Spleen (tissue), 13 donors: ENCODE measurements at places on chromosomes 6 and 20.

DNA sequence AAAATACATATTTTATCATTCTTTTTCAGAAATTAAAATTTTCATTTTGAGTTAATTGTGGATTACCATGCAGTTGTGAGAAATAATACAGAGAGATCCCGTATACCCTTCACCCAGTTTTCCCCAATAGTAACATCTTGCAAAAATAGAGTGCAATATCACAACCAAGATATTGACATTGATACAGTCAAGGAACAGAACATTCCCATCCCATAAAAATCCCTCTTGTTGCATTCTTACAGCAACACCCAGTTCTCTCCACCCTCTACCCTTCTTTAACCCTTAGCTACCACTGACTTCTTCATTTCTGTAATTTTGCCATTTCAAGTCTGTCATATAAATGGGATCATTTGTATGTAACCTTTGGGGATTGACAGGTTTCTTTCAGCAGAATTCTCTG lies 6.9 kb upstream of the AKAP12 start:
- DNase-seq, result no peak

- no peak for DNase-seq
Measured at GRCh38 chr6:79266051-79266450, 31.6 kb upstream of the HMGN3 start.

DNA sequence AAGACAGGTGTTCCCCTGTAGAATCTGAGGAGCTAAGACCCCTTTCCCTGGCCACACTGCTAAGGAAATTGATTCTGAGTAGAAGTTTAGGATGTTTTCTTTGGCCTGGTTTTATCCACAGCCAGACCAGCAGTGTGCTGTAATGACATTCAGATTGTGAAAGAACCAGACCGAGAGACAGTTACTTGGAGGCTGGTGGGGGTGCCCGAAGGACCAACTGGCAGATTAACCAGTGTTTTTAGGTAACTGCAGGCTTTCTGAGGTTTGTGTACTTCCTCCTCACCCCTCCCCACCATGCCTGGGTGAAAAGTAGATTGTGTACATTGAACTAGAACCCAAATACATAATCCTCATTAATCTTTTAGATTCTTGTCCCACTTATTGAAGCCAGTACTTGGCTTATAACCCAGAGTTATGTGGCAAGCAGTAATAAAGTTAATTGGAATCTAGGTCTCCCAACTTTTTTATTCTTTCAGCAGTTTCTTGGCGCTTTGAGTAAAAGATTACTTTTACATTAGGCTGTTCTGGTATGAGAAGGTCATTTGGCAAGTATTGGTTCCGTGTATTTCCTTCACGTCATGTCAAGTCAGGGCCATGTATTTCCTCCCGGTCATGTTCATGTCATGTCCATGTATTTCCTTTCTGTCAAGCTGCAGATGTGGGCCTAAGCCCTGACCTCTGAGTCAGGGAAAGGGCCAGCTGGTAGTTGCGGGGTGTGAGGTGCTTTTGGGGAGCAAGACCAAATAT lies 93.7 kb downstream of the TCP11 start:
- DNase-seq, result no peak

DNA sequence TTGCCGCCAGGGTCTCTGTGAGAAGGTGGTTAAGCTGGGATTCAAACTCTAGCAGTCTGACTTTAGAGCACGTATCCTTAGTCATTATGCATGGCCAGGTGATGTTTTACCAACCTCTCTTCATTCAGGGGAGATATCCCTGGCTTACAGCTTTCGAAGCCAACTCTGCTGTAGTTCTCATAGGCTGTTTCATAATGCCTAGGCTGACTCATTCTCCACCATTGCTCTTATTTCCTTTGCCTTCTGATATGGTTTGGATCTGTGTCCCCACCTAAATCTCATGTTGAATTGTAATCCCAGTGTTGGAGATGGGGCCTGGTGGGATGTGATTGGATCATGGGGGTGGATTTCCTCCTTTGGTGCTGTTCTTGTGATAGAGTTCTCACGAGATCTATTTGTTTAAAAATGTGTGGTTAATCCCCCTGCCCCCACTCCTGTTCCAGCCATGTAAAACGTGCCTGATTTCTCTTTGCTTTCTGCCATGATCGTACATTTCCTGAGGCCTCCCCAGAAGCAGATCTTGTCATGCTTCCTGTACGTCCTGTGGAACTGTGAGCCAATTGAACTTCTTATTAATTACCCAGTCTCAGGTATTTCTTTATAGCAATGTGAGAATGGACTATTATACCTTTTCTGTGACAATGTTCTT lies 94.6 kb upstream of the MAN1A1 start:
- DNase-seq, result no peak

- DNase-seq, result no peak
Measured at GRCh38 chr6:90095788-90096187, 200.9 kb downstream of the BACH2 start.

- no peak for DNase-seq
Measured at GRCh38 chr6:136921381-136921935, 643 bp upstream of the SLC35D3 start.

DNA sequence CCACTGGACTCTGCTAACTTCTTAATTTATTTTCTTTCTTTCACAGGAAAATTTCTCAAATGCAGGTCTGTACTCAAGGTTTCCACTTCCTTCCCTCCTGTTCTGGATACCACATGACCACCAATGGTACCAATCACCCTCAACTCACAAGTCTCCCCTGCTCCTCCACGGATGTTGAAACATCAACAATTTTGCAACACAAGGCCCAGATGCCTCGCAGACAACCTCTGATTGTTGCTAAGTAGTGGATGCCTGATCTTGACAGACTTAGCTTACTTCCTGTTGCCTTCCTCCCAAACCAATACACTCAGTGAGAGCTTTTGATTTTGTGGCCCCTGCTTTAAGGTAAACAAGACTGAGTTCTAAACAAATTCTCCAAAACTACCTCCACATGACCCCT lies 146.6 kb downstream of the FRK start:
- DNase-seq, result no peak

- DNase-seq, result peak; percentile 98
Measured at GRCh38 chr6:30721198-30722024, 1.3 kb downstream of the TUBB start.

- no peak for DNase-seq
Measured at GRCh38 chr6:136470044-136470443, 80.2 kb downstream of the MAP7 start.

- no peak for DNase-seq
Measured at GRCh38 chr6:137492289-137493217, 1.6 kb downstream of the OLIG3 start.

DNA sequence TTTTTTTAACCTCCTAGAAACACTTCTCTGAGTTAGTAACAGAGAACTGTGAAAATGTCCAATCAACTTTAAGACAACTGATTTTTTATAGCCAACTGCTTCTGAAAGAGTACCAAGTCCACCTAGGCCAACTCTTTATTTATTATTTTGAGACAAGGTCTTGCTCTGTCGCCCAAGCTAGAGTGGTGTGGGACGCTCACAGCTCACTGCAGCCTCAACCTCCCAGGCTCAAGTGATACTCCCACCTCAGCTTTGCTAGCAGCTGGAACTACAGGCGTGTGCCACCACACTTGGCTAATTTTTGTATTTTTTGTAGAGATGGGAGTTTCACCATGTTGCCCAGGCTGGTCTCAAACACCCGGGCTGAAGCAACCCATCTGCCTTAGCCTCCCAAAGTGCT lies 331.6 kb downstream of the RNGTT start:
- no peak for DNase-seq

DNA sequence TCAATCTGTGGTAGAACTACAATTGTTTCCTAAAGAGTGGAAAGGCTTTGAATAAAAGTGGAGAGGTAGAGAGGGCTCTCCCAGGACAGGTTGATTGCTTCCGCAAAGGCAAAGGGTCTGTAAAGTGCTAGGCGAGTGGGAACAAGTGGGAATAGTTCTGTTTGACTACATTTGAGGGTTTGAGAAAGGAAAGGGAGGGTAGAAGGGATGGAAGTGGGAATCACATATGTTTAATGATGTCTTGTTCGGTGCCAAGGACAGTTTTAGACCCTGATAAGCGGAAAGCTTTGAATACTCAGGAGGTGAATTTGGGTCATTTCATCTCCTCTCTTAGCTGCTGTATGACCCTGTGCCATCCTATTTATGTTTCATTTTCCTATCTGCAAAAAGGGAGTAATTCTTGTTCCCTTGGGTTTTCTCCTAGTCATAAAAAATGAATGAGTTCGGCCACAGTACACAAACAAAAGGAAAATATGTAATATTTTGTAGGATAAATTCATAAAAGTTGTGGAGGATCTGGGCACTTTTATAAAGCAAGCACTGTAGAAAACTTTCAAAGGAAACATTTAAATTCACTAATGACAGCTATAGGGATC lies 1.7 kb upstream of the PIM1 start:
- DNase-seq, result no peak

DNA sequence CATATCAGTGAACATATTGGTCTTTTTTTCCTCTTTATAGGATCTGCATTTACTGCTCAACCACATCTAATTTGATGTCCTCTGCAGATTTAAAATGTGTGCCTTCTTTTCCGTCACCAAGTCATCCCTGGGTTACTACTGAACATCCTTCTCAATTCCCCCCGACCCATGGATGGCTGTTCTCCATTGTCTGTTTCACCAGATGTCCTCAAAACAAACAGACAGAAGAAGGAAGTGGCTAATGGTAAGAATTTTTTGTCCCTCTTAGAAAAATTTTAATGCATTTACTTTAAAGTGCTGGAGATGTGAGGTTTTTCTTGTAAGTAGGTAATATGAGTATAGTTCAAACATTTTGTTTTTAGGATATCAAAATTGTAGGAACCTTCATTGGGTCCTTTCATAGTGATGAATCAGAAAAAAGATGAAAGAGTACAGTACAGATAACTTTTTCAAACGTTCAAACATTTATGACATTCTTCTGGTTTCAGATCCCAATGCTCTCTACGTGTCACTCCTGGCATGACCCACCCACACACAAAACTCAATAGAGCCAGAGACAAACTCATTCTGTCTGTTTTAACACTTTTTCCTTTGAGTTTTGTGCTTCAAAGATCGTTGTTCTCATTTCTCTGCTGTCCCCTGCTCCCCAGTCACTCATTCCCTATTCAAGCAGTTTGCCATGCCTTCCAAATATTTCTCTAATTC lies 276.4 kb downstream of the PRL start:
- DNase-seq, result no peak

DNA sequence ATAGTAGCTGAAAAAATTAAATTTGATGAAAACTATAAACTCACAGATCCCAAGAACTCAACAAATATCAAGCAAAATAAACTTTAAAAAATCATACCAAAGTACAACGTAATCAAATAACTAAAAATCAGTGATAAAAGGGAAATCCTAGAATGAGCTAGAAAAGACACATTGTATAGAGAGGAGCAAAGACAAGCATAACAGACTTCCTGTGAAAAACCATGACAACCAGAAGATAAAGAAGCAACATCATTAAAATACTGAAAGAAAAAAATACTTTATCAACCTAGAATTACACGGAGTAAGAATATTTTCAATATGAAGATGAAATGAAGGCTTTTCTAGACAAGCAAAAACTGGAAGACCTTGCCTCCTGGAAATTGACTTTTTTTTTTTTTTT lies 9.8 kb downstream of the MUC22 start:
- no peak for DNase-seq

- DNase-seq, result no peak
Measured at GRCh38 chr20:14948416-14948815, 611.0 kb upstream of the FLRT3 start.

DNA sequence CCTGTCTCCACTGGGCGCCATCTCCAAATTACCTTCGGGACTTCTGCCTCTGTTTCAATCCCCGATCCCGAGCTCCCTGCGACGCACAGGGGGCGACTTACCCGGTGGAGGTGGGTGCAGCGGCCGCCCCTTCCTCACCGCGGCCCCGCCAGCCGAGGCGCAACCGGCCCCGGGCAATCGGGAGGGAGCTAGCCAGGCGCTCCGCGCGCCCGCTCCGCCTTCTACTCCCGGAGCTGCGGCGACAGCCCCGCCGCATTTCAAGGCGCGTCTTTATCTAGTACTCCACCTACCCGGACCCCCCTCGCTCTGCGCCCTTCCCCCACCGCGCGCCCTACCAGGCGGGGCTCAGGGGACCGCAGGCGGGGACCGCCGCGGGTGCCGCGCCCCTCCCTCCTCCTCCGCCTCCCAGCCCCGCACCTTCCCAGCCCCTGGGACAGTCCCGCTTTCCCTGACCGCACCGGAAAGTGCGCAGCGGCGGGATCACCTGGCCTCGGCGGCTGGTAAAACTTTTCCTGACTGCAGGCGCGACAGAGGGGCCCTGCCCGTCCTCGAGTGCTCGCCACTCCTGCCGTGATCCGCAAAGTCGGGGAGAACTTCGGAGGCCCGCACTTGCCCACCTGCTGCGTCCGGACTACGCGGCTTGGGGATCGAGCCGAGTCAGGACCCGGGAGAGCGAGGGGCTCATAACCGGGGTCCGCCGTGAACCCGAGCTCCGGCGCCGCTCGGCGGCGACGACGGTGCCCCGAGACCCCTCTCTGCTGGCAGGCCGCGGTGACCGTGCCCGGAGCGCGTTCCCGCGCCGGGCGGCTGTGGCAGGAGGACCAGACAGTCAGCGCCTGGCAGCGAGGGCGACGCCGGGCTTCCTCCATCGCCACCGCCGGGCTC lies 8.0 kb upstream of the NKX2-2 start:
- DNase-seq, result no peak

- DNase-seq, result no peak
Measured at GRCh38 chr20:62705627-62706026, 3.0 kb upstream of the NTSR1 start.

DNA sequence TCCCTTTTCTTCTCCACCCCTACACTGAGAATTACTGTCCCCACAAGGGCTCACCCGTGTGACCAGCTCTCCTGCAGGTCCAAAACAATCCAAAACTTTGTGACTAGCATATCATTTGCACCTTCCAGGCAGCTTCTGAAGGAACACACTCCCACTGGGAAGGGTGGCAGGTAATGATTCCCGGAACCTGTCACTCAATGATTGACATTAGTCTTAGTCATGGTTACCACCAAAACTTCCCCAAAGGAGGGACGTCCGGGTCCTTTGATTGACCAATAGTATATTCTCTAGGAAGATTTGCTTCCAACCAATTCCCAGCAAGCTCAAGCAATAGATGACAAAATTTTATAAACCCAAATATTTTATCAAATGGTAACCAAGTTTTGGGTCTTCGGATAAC lies 127.7 kb upstream of the MYLIP start:
- DNase-seq, result no peak

GRCh38 chr6:164166515-164166914 lies 752.0 kb downstream of the QKI start:
- no peak for DNase-seq

GRCh38 chr6:34383161-34383631 lies 9.3 kb downstream of the NUDT3 start:
- DNase-seq, result no peak

GRCh38 chr6:52221302-52221701 lies 23.0 kb downstream of the IL17F start:
- DNase-seq, result no peak
